ENCODE measurements at places on chromosomes 6 and 20.
A peak's percentile ranks its signal among the peaks of the same experiment; 100 is the strongest.

DNA sequence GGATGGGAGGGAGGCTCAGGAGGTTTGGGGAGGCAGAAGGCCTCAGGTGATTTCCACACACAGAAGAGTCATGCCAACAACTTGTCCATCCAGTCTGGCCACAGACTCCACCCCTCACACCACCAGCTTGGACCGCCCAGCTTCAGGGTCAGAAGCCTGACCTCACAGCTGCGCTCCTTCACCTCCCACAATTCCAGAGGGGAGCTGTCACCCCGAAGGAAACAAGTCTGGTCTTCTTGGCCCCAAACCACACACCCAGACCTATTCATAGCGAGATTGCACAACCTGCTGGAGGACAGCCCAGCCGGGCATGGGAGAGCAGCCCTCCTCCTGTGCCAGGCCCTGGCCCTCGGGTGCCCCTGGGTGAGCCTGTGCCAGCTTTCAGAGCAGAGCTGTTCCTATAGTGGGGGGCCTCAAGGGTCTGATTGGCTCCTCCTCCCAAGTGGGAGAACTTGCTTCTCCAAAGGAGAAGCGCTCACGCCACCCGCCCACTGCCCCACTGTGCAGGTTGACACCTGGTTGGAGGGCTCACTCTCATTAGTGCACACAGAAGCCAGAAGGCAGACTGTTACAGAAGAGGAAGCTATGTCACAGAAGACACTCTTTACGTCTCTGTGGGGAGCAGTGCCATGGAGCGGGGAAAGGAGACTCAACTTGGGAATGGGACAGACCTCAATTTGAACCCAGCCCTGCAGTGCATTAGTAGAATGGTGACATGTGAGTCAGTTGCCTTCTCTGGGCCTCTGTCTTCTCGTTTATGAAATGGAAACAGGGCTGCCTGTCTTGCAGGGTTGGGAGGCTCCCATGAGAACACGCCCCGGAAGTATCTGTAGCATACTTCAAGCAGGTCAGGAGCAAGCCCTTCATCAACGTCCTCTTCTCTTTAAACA, 128.8 kb downstream of the FOXO3 start:
- no peak for DNase-seq

GRCh38 chr6:13586603-13587542, 12.5 kb downstream of the SIRT5 start:
- no peak for DNase-seq

DNA sequence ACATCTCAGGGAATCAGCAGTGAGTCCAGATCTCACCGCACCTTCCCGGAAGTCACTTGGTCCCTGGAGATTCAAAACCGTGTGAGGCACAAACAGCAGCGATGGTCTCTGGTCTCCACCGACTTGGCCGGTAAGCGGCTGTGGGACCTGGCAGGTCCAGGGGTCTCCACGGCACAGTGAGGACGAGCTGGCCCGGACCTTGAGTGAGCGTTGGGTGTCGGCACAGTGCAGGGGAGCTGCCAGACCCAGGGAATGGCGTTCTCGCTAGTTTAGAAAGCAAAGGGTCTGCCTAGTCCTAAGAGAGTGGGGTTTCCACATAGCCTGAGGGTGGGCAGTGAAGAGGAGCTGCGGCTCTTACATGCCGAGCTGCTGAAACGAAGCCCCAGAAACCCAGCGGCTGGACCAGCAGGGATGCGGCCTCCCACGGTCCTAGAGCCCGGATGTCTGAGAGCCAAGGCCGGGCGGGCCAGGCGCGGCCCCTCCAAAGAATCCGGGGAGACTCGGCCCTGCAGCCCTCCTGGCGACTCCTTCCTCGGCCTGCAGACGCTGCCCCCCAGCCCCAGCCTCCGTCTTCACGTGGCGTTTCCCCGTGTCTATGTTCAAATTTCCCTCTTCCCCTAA, 185.0 kb downstream of the ERMARD start:
- no peak for DNase-seq

GRCh38 chr20:36847710-36848040, 28.3 kb upstream of the TLDC2 start:
- DNase-seq = no peak

GRCh38 chr20:16846006-16846405, 97.8 kb downstream of the OTOR start:
- no peak for DNase-seq

DNA sequence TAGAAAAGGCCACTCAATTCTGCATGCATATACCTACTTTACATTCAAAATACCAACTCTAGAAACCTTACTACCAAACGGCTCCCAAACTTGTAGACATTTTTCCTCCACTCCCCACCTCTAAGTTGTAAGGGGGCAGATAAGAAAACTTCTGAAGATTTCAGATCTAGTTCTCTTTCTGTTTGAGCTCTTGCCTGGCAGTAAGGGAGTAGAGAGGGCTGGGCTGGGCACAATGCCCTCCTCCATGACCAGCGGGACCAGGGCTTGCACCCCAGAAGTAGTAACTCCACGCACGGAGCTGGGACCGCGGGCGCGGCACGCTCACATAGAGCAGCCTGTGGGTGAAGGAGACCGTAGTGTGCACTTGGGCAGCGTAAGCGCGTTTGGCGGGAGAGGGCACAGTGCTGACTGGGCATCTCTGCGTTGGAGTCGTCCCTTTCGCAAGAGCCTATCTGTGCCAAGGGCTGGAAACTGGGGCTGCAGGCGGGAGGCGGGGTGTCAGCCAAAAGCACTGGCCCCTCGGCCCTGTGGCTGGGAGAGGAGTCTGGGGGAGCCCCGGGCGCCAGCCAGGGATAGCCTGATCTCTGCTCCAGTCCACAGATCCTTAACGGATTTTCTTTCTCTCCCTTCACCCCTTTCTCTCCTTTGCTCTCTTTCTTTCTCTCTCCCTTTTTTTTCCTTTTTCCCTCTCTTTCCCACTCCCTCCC, 32.4 kb downstream of the PHACTR1 start:
- peak; percentile 74 for DNase-seq

GRCh38 chr20:24393903-24394302, 75.5 kb upstream of the SYNDIG1 start:
- DNase-seq = no peak

DNA sequence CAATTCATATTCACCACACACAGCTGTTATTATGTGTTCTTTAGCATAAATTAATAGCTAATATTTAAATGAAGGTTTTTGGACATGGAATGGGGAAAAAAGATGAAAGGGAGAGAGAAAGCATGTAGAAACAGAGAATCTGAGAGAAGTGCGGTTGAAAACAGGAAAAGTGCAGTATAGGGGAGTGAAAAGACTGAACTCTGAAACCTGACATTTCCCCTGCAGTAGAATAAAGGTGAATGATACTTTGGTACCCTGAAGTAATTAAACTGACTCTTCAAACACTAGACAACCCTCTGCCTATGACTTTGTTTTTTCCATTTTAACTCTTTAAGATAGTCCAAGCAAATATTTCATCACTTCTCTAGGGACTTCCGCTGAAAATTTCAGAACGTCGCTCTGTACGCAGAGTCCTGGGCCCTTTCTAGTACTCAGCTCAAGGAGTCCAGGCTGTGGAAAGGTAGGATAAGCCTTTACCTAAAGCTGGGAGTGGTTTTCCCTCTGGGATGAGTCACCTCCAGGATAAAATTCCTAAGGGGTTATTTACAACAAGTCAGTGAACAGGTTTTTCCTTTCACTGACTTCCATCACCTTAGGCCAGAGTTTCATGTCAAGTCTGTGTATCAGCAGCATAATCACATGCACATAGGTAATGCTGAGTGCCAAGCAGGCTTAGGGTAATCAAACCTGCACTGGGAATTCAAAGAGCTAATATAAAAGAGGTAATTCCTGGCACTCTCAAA, 614.5 kb downstream of the PKHD1 start:
- no peak for DNase-seq

DNA sequence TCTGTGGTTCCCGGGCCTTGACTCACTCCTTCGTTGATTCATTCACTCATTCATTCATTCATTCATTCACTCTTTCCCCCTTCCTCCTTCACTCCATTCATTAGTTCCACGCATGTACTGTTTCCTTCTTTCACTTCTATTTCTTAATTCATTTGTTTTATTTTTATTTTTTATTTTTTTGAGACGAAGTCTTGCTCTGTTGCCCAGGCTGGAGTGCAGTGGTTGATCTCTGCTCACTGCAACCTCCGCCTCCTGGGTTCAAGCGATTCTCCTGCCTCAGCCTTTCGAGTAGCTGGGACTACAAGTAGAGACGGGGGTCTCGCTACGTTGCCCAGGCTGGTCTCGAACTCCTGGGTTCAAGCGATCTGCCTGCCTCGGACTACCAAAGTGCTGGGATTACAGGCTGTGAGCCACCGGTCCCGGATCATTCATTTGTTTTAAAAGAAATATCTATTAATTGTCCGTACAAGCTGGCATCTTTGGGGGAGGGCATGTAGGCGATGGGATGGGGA, 427 bp upstream of the NFKBIE start:
- no peak for DNase-seq

DNA sequence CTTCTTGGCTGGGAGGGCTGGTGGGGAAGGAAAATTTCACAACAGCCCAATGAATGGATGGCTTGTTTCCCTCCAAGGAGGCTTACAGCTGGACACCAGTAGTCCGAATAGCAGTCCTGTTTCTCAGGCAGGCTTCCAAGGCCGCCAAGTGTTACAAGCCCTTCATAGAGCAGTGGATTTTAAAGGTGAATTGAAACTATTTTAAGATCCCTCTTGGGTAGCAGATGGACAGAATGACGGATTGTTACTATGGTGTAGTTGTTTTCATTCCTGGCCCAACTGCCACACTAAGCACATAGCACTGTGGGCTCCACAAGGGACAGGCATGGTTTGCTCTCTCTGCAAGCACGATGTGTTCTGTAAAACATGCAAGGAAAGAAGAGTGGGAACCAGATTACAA, 203.3 kb upstream of the TAB2 start:
- no peak for DNase-seq

- DNase-seq = no peak
Observed at GRCh38 chr6:152701863-152702401, 4.2 kb downstream of the MYCT1 start.

- DNase-seq = no peak
Observed at GRCh38 chr6:36594816-36595643, 868 bp downstream of the SRSF3 start.

DNA sequence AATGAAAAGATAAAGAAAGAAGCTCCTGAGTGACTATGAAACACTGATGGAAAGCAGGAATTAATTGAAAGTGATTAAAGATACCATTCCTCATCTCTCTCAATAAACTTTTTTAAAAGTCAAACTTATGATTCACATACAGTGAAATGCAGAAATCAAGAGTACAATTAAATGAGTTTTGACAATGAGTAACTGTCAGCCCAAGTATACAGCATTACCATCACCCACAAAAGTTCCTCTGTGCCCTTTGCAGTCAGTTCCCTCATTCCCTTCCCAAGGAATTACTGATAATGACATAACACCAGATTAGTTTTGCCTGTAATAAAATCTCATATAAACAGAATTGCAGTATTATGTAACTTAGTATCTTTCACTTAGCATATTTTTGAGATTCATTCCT, 44.5 kb downstream of the ATG5 start:
- DNase-seq = no peak

DNA sequence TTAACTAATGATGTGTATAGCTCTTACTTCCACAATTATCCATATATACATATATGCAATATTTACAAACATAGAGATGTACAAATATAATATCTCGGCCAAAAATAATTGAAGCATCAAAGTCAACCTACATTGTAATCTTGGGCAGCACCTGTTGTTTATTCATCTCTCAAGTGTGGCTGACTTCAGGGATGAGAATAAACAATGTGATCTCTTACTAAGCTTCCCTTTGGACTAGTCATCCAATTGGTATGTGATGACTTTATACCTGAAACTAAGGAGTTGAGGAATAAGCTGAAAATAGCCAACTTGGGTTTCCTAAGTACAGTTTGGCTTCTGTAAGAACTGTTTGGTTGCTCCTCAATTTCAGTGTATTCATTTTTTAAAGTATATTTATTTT, 256.6 kb downstream of the KHDC1L start:
- DNase-seq = no peak

DNA sequence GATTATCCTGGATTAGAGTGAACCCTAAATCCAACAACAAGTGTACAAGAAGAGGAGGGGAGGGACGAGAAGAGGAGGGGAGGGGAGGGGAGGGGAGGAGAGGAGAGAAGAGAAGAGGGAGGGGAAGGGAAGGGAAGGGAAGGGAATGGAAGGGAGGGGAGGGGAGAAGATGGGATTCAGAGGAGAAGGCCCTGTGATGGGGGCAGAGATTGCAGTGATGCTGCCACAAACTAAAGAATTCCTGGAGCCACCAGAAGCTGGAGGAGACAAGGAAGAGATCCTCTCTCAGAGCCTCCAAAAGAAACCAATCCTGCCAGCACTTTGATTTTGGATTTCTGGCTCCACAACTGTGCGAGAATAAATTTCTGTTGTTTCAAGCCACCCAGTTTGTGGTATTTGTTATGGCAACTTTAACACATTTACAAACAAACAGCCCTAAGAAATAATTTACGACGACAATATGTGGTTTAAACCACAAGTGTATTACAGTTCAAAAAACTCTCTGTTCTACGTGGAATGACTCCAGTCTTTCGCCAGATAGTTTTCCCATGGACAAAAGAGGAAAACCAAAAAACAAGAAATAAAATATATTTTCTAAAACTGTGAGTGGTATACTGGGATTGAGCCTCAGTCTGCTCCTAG, 235.4 kb downstream of the HDGFL1 start:
- no peak for DNase-seq

- DNase-seq = no peak
Observed at GRCh38 chr6:156689656-156690055, 87.5 kb upstream of the ARID1B start.

GRCh38 chr20:36579996-36580545, 6.7 kb downstream of the TGIF2 start:
- DNase-seq = no peak

GRCh38 chr6:135540207-135540840, 42.8 kb upstream of the AHI1 start:
- DNase-seq = no peak

- DNase-seq = no peak
Observed at GRCh38 chr6:130367767-130368166, 1.9 kb downstream of the TMEM200A start.

GRCh38 chr6:11093376-11093625, 333 bp upstream of the SMIM13 start:
- no peak for DNase-seq

- DNase-seq = no peak
Observed at GRCh38 chr6:73182021-73182607, 43.2 kb downstream of the KHDC1L start.

DNA sequence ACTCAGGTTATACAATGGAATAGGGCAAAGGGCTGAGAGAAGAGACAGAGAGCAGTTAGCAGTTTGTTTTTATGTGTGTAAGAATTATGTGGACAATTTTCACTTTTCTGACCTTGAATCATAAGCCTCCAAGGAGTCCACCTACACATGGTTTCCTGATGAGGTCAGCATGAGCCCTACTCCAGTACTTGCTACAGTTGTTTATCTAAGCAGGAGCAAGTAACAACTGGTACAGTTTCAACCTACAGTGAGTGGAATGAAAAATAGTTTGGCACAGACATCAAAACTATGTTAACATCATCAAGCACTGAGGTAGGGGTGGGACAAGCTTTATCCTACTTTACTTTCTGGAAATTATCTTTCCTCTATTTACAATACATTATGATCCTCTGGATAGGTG, 426.7 kb upstream of the ID4 start:
- DNase-seq = no peak

DNA sequence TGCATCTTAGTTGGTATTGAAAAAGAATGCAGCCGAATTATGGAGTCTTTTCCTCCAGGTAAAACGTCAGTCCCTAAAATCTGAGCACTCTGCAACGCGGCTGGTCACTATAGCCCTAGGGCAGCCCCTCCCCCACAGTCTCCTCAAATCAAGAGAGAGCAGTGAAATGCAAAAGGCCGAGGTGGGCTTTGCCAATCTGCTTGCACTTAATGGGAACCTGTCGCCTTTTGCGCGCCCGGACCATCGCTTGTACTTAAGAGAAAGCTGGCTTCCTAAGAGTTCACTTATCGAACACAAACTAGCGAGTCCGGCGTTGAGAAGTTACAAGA, 447 bp downstream of the MCM3 start:
- DNase-seq = no peak
